ENCODE measurements at places on chromosomes 6 and 20.

- no peak for DNase-seq
These were observed 584 bp downstream of the C20orf141 start for GRCh38 chr20:2815242-2815900.

GRCh38 chr6:111664565-111665030, 58.9 kb upstream of the TRAF3IP2 start:
- no peak for DNase-seq

- peak; percentile 72 for DNase-seq
These were observed 180.5 kb downstream of the OGFRL1 start for GRCh38 chr6:71468841-71469700.

DNA sequence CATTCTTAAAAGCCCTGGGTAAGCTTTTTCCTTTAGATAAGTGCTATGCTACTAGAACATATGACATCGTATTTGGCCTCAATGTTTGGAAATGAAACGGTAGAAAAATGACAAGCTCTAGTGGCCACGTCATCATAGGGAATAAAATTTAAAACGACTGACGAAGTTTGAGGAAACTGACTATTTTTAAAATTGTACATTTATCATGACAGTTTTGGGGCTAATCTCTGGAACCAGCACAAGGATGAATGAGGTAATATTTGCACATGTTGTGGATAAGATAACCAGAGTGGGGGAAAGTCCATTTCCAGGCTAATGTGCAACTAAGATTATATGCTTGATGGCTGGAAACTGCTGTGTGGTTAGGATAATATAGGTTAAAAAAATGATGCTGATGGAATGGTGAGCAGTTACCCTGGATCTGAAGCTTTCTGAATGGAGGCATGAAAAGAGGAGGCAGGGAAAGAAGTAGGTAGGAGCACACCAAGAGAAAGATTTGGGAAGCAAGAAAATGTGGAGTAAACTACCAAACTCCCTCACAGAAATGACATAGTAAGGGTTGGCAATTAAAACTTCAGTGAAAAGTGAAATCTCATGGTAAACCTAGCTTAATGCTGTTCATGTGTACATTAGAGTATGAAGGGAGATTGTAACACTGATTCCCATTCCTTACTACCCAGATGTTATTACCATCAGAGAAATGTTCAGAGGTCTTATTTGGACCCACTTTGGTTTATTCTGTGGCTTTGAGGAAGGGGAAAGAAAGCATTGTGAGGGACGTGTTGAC, 42.7 kb upstream of the CEP162 start:
- no peak for DNase-seq

DNA sequence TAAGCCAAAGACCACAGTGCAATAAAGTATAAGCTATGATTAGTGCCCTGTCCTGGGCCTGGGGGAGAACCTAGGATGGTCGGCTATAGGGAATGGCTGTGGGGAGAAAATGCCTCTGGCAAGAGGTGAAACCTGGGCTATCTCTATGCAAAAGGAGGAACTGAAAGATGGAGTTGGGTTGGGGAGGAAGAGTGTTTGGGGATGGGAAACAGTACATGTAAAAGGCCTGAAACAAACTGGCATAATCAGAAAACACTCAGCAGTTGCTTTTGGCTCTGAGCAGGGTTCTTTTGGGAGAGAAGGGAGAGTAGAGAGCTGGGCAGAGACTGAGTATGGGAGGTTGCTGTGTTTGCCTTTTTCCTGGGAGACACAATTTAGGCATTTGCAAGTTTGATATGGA, 31.9 kb upstream of the FUCA2 start:
- no peak for DNase-seq

DNA sequence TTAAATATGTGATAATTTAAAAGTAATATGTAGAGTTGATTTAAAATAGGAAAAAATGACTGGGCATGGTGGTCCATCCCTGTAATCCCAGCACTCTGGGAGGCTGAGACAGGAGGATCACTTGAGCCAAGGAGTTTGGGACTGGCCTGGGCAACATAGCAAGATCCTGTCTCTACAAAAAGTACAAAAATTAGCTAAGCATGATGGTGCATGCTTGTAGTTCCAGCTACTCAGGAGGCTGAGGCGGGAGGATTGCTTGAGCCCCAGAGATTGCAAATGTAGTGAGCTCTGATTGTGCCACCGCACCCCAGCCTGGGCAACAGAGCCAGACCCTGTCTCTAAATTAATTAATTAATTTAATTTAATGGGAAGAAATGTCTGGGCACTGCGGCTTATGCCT, 44.2 kb upstream of the CDYL start:
- no peak for DNase-seq

DNA sequence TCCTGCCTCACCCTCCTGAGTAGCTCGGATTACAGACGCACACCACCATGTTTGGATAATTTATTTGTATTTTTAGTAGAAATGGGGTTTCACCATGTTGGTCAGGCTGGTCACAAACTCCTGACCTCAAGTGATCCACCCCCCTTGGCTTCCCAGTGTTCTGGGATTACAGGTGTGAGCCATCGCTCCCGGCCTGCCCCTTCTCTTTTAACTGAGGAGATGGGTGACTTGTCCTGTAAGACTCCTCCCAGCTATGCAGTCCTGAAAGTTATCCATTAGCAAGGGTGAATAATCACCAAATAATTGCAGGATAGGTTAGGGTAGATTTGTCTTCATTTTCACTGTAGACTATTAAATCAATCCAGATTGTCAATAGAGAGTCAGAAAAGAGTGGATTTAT, 40.5 kb upstream of the JARID2 start:
- DNase-seq = no peak

DNA sequence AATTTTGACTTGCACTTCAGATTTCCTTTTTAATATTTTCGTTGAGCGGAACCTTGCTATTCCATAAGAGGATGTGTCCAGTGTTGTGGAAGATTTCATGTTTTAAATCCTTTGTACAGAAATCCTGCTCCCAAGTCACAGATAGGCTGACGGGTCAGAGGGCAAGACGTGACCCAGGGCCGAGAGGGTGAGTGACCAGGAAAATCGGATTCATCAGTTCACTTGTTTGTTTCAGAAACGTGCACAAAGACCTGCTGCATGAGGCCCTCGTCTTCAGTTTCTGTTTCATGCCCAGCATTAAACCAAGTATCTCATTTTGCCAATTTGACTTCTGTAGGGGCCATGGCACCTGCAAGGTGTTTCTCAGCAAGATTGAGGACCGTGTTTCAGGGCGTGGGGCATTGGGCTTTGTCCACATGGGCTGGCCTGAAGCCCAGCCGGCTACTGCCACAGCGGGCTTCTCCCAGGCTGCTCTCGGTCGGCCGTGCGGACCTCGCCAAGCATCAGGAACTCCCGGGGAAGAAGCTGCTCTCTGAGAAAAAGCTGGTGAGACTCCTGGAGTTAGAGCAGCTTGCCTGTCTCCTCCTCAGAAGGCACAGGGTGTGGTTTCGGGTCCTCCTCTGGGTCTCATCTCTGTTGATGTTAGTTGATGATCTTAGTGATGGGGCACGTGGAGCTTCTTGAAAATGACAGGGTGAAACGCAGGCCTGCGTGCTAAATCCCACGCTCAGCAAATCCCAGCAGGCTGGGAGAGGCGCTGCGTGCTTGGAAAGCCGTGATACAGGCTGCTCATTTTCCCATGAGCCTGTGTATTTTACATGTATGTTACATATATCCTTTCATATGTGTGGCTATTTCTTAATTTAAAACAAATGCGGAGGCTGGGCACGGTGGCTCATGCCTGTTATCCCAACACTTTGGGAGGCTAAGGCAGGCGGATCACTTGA, 10.5 kb downstream of the MTG2 start:
- DNase-seq = no peak

- peak; percentile 47 for DNase-seq
These were observed 13.2 kb upstream of the CST4 start for GRCh38 chr20:23702021-23702420.

GRCh38 chr6:139551376-139551775, 176.9 kb upstream of the CITED2 start:
- DNase-seq = no peak

- no peak for DNase-seq
These were observed 10.6 kb upstream of the EXOC2 start for GRCh38 chr6:703552-703951.

DNA sequence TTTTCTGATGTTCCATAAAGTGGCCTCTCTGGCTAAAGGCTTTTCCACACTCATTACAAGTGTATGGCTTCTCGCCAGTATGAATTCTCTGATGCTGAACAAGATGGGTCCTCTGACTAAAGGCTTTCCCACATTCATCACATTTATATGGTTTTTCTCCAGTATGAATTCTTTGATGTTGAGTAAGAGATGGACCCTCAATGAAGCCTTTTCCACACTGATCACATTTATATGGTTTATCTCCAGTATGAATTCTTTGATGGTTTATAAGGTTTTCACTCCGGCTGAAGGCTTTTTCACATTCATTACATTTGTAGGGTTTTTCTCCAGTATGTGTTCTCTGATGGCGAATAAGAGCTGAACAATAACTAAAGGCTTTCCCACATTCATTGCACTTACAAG, 20.4 kb downstream of the ZNF184 start:
- peak; percentile 10 for DNase-seq

DNA sequence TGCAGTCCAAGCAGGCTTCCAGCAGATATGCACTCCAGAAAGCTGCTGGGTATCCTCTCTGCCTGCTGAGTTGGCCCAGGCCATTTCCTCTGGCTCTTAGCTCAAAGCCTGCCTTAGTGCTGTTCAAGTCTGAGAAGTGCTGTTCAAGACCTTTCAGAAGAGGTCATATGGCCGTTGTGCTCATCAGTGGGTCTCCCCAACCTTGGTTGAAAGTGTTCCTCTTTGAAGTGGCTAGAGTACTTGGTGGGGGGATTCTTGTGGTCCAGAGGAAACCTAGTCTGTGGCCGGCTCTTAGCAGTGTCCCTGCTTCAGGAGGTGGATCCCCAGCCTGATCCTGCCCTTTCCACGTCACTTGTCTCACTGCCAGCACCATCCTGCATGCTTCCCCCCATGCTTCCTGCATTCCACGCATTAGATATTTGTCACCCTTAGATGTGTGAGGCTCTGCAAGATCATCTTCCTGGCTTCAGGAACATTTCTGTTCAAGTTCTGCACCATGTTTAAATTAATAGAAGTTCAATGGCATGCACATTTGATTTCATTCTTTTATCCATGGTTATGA, 105.0 kb downstream of the FIG4 start:
- peak; percentile 66 for DNase-seq

DNA sequence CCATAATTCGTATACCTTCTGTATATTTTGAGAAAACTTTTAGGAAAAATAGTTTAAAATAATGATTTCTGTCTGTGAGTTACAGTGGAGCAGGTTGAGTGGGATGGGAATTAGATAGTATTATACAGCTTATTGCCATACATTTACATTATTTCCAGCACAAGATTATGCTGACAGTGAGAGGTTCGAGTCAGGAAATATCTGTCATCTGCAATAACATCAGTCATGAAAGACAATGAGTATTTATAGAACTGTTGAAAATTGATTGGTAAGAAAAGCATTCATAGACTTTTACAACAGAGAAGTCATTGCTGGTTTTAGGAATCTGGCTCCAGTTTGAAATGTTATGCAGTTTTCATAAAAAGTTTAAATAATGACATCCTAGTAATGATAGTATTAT, 45.9 kb downstream of the FAM135A start:
- no peak for DNase-seq

DNA sequence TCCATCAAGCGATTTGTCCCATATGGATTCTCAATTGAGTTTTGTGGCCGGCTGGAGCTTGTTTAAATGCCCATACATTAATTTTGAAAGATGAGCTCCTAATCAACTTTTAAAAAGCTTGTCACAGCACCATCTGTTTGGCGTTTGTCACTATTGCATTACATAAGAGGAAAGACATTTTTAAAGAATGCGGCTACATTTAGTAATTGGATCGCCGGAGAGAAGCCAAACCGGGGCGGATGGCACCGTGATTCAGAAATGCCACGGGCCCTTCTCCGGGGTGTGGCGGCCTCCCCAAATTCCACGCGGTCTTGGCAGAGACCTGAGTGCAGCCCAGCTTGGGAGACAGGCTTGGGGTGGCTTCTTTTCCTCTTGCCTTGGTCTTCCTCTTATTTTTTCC, 67.7 kb upstream of the ZNFX1 start:
- DNase-seq = peak; percentile 88

DNA sequence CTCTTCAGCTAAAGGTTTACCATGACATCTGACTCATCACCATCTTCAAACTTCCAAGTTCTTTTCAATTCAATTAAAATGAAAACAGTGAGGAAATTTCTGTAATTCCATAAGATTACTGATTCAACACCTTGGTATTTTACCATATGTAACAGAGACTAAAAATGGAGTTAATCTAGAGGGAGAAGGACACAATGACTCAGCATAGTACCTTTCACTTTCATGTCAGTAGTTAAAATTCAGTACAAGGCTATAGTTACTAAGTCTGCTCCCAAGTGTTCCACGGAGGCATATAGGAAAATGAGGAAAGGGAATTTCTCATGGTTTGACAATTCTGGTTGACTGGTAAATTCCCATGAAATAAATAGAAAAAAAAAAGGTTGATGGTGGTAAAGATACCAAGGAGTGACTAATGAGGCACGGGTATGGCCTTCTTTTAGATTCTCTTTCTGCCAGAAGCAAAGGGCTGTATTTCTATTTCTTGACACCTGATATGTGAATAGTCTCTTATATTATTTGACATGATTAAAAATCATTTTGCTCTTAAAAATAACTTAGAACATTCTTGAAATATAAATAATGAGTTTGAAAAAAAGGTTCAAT, 526.7 kb upstream of the ADGRB3 start:
- peak; percentile 46 for DNase-seq

DNA sequence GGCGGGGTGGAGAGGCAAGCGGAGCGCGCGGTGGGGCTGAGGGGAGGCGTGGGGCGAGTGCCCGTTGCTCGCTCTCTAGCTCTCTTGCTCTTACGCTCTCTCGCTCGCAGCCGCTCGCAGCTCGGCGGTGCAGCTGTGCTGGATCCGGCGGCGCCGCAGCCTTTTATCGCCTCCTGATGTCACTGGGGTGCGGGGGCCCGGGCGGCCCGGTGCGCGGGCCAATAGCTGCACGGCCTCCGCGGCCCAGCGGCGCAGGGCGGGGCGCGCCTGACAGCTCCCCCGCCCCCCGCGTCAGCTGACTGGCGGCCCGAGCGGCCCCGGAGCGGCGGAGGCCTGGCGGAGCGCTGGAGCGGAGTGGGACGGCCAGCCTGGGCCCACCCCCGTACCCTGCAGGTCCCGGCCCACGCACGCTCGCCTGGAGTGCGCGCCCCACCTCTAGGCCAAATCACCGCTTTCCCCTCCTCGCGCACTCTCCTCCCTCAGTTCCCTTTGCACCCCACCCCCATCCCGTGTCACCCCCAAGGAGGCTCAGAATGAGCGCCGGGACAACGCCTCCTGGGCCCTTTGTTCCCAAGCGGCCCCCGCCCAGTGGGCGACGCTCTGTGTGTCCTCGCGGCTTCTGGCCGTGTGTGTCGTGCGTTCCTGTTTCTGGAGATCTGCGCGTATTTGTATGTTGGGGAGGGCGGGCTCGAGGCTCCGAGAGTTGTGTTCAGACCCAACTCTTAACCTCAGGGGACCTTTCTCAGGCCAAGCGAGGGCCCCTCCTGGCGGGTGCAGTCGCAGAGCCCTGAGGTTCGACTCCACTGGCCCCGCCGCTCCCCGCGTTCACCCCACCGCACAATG, at the start of gene MAFB:
Gene MAFB (minus strand): TSS at position 137 of the 843 bp plus-strand sequence. CDS start 386 bp downstream, outside the sequence.
- peak; percentile 75 for DNase-seq

- no peak for DNase-seq
These were observed 259.0 kb upstream of the OPRM1 start for GRCh38 chr6:153780011-153780410.
